ENCODE measurements at places on chromosomes 13 and 19.
A peak's percentile ranks its signal among the peaks of the same experiment; 100 is the strongest.

DNA sequence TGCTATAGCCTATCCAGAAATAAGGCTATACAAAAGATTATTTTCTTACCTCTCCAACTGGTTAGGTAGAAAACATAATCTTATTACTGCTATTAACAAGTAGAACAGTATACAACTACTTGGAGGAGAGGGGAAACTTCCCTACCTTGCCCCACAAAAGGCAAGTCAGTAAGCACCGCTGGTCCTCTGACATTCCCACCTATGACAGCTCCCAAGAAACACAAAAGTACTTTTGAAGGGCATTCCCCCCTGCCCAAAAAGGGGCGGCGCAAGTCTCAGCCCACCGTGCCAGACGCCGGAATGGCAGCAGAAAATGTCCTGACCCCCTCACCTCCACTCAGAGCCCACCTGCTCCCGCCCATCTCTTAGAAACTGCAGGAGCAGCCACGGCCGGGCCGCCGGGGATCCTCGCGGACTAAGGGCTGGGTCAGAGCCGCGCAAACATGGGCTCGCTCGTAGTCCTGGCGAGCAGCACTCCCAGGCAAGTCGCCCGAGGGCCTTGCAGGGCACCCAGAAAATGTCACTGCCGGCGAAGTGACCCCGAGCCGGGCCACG, 437 bp downstream of the SUCLA2 start:
- H3K4me3 ChIP-seq: peak overlapping the region; percentile 100
- peak overlapping the region; percentile 92 for H3K27ac ChIP-seq
- DNase-seq: no peak

- DNase-seq: no peak
- H3K4me1 ChIP-seq: peaks cover 10% of the 10 kb centered on the region
- H3K36me3 ChIP-seq: peaks cover 71% of the 10 kb centered on the region
- peak overlapping the region; percentile 24 for H3K4me3 ChIP-seq
- H3K27ac ChIP-seq: no peak overlapping the region
These were observed 7.7 kb downstream of the N4BP2L2 start for GRCh38 chr13:32530841-32531253.

DNA sequence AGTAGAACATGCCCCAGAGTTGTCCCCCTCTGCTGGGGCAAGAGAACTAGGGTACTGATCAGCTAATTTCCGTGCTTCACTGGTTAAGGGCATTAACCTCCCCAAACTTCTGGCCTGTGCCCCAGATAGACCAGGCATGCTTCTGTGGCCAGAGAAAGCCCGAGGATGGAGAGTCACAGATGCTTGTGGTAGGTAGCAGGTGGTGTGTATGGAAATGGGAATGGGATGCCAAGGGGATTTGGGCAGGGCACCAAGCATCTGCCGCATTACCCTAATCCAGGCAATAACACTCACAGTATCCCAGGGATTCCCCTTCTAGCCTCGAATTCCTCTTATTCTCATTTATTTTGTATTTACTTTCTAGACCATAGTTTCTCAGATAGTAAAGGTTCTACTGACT, 124.8 kb upstream of the KLF12 start:
- H3K4me3 ChIP-seq: no peak overlapping the region
- H3K27ac ChIP-seq: no peak overlapping the region
- H3K36me3 ChIP-seq: no peaks in the 10 kb centered on the region
- DNase-seq: no peak
- H3K4me1 ChIP-seq: no peaks in the 10 kb centered on the region

DNA sequence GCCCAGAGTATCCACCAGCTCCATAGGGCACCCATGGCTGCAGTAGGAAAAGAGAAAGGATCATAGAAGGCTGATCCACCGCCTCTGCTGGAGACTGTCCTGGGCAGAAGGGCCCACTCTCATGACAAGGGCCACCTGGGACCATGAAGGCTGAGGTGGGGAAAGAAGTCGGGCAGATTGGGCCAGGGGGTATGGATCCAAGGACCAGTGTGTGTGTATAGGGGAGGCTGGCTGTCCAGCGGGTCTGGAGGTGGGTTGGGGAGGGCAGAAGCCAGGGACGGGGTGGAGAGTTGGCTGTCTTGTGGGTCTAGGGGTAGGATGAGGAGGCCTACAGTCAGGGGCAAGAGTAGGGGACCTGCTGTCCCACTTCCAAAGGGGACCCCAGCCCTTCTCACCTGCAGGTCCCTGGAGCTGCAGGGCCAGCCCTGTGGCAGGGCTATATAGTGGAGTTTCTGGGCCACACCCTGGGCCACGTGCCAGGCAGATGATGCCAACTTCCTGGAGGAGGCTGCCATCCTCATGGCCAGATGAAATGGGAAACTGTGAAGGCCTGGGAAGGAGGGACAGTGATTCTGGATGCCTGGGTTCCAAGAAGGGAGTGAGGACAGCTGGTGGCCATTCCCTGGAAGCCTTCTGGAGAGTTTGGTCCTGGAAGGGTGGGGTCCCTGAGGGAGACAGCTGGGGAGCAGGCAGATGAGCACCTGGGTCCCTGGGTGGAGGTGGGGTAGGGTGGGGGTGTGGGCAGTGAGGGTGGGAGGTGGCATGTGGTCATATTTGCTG, at the start of gene FCGBP:
FCGBP (minus strand) TSS at position 51 of the 780 bp plus-strand sequence.
- no peak for DNase-seq
- no peak within 1 kb of the TSS for H3K27ac ChIP-seq
- H3K4me1 ChIP-seq: peaks cover 51% of the 10 kb centered on the region
- H3K27me3 ChIP-seq: peaks cover 86% of the 10 kb centered on the region
- H3K4me3 ChIP-seq: no peak within 1 kb of the TSS

DNA sequence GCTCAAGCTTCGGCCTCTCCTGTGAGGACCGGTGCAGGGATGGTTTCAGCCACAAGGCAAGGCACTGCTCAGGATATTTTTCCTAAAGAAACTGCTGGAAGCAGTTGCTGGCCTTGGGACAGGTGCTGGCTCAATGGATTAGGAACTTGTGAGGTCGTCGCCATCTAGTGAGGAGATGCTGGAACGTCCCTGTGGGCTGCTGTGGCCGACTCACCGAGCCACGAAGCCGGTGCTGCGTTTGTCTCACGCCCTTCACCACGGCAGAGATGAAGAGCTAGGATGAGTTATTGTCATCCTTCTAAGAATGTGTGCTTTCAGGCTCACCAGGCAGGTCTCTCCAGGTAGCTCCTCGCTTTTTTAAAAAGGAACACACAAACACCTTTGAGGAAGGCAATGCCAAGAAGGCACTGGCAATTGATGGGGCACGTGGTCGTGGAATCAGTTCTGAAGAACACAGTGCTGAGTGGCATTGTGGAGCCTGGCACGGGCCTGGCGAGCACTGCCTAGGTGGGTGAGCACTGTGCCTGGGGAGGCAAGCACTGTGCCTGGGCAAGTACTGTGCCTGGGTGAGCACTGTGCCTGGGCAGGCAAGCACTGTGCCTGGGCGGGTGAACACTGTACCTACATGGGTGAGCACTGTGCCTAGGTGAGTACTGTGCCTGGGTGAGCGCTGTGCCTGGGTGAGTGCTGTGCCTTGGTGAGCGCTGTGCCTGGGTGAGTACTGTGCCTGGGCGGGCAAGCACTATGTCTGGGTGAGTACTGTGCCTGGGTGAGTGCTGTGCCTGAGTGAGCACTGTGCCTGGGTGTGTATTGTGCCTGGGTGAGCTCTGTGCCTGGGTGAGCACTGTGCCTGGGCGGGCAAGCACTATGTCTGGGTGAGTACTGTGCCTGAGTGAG, 140.4 kb downstream of the TEX29 start:
- H3K27ac ChIP-seq: no peak overlapping the region
- H3K4me1 ChIP-seq: no peaks in the 10 kb centered on the region
- H3K36me3 ChIP-seq: no peaks in the 10 kb centered on the region
- H3K27me3 ChIP-seq: no peaks in the 10 kb centered on the region
- DNase-seq: no peak

- H3K4me1 ChIP-seq: no peaks in the 10 kb centered on the region
- peaks cover 92% of the 10 kb centered on the region for H3K36me3 ChIP-seq
- H3K4me3 ChIP-seq: no peak overlapping the region
These were observed 14.2 kb downstream of the ZNF473 start for GRCh38 chr19:50039968-50040367.

GRCh38 chr19:52896431-52897137, 851 bp downstream of the ZNF320 start:
- H3K27me3 ChIP-seq: no peaks in the 10 kb centered on the region
- peaks cover 20% of the 10 kb centered on the region for H3K4me1 ChIP-seq
- peak overlapping the region; percentile 93 for H3K4me3 ChIP-seq
- H3K36me3 ChIP-seq: peaks cover 8% of the 10 kb centered on the region
- DNase-seq: no peak

DNA sequence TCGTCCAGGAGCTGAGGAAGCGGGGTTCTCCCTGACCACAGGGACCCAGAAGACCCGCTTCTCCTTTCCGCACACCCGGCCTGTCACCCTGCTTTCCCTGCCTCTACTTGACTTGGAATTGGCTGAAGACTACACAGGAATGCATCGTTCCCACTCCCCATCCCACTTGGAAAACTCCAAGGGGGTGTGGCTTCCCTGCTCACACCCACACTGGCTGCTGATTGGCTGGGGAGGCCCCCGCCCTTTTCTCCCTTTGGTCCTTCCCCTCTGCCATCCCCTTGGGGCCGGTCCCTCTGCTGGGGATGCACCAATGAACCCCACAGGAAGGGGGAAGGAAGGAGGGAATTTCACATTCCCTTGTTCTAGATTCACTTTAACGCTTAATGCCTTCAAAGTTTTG, 18.9 kb downstream of the VASP start:
- H3K36me3 ChIP-seq: peaks cover 63% of the 10 kb centered on the region
- peaks cover 16% of the 10 kb centered on the region for H3K27me3 ChIP-seq
- no peak overlapping the region for H3K4me3 ChIP-seq
- peak overlapping the region; percentile 11 for H3K27ac ChIP-seq
- peaks cover 66% of the 10 kb centered on the region for H3K4me1 ChIP-seq

DNA sequence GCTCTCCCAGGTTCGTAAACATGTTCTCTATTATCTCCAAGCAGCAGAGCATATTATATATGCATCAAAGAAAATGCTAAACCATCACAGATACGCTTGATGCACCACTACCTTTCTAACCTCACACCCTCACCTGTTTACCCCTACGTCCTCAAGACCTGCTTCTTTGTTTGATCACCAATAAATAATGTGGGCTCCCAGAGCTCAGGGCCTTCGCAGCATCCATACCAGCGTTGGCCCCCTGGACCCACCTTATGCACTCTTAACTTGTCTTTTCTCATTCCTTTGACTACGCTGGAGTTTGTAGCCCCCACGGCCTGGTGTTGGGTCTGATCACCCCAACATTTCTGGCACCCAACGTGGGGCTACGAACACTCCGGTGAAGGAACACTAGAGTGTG, 10.0 kb upstream of the ZNF443 start:
- H3K4me3 ChIP-seq: no peak overlapping the region
- no peak for DNase-seq
- no peak overlapping the region for H3K27ac ChIP-seq
- H3K27me3 ChIP-seq: no peaks in the 10 kb centered on the region
- H3K4me1 ChIP-seq: no peaks in the 10 kb centered on the region

Data from CD14-positive monocyte (primary cell).